ENCODE measurements at places on chromosomes 13 and 19.

- no peak for DNase-seq
These were observed 1372.1 kb downstream of the PCDH9 start for GRCh38 chr13:65857942-65858565.

DNA sequence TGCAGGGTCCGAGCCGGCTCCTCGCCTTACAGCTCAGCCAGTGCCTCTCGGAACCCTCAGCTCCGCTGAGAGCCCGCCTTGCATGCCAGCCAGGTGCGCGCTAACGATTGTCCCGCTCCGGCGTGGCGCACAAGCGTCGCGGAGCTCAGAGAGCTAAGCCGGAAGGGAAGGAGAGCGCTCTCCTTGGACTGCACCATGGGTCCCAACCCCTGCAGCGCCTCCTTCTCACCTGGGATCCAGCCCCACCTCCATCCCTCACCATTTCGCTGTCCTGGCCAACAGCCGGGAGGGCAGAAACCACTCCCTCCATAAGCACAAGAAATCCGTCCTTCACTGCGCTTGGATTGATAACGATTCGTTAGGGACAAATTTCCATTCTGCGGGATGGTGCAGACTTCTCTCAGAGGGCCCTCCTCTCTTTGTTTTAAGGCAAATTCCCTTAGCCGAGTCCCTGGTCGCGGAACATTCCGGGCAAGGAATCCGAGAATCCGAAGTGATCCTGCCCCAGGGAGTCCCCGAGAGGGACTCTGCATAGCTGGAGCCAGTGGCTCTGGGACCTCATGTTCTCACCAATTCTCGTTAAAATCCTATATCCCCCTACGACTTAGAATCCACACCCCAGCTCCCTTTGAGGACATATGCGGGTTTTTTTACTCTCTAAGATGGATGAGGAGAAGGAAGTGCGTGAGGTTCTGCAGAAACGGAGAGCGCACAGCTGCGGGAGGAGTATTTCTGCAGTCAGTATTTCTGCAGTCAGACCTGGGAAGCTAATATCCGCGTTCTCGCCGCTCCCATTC is 2.8 kb downstream of the GSX1 start:
- no peak for DNase-seq

DNA sequence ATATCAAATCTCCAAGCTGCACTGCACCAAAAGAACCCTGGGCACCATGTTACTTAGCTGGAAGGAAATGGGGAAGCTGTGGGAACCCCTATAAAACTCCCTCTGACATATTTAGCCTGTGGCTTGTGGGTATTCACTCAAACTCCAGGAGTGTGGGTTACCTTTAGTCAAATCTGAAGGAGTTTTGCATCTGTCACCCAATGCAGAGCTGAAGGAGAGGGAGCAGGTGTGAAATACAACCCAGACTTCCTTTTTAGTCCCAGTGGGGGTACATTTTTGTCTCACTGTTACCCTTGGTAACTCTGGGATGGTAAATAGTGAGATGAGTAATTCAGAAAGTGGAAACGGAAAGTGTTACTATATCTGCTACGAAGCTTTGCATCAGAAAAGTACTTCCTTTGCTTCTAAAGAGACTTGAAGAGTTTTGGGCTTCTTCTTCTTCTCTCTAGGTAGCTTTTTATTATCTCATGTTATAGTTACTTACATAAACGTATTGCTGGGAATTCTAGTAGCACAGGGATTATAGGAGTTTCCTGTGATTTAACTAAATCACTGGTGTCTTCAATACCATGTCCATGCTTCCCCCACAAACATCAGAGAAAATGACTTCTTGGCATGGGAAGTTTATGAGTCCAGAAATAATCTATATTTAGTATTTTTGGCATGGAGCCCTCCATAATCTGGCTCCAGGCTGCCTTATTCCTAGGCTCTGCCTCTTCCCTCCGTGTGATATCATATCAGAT is 105.9 kb downstream of the AKAP11 start:
- DNase-seq = no peak

GRCh38 chr13:38173403-38173802 is 176.2 kb upstream of the UFM1 start:
- DNase-seq = no peak

DNA sequence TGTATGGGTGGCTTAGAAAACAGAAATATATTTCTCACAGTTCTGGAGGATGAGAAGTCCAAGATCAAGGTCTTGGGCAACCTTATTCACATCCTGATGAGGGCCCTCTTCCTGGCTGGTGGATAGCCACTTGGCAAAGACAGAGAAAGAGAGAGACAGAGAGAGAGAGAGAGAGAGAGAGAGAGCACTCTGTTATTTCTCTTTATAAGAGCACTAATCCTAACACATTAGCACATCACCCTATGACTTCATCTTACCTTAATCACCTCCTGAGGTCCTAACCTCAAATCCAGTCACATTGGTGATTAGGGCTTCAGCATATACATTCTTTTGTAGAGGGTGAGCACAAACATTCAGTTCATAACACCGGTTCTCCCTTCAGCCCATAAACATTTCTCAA is 430.3 kb downstream of the EFNB2 start:
- DNase-seq = no peak

DNA sequence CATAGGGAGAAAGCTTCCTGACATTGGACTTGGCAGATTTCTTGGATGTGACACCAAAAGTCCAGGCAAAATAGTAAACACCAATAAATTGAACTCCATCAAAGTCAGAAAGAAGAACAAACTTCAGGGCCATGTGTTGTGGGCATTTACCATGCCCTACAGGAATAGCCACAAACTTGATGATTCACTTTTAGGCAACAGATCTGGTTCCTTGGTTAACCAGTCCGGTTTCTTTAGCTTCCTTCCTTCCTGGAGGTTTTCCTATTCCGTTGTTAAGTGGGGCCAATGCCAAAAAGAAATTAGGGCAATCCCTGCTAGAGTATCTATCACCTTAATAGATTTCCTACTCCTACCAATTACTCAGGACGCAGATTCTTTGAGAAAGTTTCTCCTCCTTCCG is 25.2 kb downstream of the IGFL1 start:
- no peak for DNase-seq

GRCh38 chr13:46896341-46897137 is at the start of gene HTR2A:
Gene HTR2A, minus strand, starts transcription at chr13:46897053. Its CDS starts 1,147 bp downstream, at chr13:46895906.
- no peak for DNase-seq

GRCh38 chr13:97464561-97464960 is 30.6 kb downstream of the RAP2A start:
- no peak for DNase-seq

DNA sequence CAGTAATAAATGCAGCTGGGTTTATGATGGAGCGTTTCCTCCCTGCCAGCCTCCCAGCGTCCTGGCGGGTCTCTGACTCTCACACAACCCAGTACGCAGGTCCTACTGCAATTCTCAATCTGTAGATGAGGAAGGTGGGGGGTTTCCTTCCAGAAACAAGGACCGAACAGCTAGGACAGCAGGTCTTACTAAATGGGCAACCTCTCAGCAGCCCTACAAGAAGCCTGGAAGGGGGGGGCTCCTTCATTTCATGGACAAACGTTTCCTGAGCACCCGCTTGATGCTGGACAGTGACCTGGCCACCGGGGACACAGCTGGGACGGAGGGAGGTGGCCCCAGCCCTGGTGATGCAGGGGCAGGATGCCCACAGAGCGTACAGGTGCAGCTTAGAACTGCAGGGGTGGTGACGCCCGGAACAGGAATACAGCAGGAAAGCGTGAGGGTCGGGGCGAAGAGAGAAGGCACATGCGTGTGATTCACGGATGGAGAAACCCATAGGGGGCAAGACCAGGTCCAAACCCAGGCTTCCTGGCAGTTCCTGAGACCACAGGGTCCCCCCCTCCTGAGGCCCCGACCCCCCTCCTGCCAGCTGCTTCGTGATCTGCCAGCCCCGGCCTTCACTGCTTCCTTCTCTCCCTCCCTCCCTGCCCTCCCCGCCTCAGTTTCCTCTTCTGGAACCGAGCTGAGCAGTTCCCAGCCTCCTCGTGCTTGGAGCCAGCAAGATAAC is 732 bp upstream of the C2CD4C start:
- peak; percentile 43 for DNase-seq

DNA sequence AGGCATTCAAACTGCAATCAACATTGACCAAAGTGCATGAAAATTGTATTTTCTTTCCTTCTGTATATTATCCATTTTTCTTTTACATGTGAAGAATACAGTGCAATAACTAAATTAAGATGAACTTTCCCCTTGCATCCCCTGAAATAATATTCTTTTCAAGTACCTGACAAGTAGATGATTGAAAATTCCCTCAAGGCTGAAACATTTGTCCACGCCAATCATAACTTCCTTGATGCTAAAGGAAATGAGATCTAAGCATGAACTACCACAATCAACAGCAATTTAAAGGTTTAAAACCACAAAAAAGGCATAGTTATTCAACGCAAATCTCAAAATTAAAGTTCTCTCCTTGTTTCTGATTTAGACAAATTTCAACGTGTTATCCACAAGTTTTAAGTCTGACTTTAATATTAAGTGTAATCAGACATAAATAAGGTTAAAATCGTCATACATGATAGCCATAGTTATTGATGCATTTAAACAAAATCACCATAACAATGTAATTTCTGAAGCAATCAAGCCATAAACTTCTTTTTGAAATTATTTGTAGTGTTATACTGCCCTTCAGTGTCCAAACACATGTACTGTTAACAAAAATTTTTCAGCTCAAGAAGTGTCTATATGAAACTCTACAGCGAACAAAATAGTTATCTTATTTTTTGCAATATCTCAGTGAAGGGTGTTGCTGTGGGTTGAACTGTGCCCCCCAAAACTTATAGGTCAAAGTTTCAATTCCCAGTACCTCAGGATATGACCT is 169.5 kb downstream of the DCLK1 start:
- no peak for DNase-seq

- no peak for DNase-seq
These were observed 35.3 kb upstream of the MYO16 start for GRCh38 chr13:108594153-108594552.

DNA sequence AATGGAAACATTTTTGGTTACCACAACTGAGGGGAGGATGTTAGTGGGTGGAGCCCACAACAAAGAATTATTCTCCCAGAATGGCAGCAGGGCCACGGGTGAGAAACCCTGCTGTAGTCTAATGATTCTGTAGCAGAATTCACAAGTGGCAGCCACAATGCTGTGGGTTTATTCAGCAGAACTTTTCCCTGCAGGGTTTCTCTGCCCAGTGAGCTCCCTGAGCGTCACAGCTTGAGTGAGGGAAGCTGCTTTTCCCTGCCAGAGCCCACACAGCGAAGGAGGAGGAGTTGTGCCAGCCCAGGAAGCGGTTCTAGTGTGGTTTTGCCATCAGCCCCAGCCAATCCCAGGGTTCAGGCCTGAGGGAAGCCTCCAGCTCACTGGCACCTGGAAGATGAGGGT is 4.4 kb downstream of the ATP12A start:
- no peak for DNase-seq
